ENCODE measurements at places on chromosomes 11 and 22.

DNA sequence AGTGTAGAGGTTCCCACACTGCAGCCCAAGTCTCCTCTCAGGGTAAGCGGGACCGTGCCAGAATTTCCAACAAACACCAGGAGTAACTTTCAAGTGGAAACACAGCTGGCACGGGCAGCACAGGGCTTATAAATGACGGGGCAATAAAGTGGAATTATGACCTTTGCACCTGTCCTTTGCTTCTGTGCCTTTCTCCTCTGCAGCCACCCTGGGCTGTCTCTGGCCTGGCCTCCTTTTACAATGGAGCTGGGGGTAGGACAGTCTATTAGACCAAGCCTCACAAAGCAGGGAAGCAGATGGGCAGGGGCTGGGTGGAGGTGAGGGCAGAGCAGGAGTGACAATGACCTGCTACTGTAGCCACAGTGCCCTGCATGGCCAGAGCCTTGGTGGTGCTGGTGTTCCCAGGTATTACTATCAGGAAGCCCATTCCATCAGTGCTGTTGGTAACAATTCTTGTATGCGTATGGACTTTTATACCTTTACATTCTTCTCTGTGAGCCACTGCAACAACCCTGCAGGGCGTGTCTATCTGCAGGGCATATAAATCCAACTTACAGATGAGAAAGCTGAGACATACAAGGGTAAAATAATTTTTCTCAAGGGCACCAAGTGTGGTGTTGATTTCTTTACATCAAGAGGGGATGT lies 387.8 kb downstream of the CTTN start:
- DNase-seq = no peak

GRCh38 chr11:44858796-44859527 lies 91.7 kb downstream of the TP53I11 start:
- DNase-seq = no peak

- DNase-seq = no peak
Measured at GRCh38 chr11:10876158-10876557, 18.3 kb upstream of the ZBED5 start.

- no peak for DNase-seq
Measured at GRCh38 chr22:43796567-43796966, 15.5 kb downstream of the EFCAB6 start.

GRCh38 chr11:18986744-18987143 lies 47.5 kb upstream of the MRGPRX1 start:
- no peak for DNase-seq

GRCh38 chr11:406796-407650 lies 7.8 kb downstream of the SIGIRR start:
- DNase-seq = peak; percentile 97

DNA sequence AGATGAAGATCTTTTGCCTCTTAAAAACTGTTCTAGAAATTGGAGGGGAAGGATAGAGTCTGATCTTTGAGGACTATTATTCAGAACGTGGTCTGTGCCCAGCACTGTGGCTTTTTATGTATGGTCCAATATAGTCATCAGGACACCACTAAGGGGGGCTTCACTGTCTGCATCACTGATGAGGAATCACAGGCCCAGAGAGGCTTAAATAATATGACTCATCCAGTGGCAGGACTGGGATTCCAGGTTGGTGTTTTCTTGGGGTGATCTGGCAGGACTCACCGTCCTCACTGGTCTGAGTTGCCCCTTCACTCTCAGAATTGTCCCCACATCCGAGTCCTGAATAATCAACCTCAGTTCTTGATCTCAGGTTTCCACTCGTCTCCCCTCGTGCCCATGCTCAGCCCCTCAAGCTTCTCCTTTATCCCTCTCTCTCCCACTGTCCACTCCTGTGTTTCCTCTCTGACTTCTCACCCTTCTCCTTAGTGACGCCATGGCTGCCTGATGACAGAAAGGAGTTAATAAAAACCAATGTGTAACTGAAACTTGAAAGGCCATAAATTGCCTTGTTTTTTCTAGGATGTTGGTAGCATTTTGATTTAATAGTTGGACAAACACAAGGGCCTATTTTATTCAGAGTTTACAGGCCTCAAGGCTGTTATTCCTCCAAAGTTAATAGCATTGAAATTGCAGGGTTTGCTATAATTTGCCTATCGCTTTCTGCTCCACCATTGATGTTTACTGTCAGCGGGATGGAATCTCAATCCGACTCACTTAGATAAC lies 95.7 kb upstream of the NNMT start:
- no peak for DNase-seq

GRCh38 chr22:27616033-27616432 lies 185.5 kb downstream of the MN1 start:
- no peak for DNase-seq

DNA sequence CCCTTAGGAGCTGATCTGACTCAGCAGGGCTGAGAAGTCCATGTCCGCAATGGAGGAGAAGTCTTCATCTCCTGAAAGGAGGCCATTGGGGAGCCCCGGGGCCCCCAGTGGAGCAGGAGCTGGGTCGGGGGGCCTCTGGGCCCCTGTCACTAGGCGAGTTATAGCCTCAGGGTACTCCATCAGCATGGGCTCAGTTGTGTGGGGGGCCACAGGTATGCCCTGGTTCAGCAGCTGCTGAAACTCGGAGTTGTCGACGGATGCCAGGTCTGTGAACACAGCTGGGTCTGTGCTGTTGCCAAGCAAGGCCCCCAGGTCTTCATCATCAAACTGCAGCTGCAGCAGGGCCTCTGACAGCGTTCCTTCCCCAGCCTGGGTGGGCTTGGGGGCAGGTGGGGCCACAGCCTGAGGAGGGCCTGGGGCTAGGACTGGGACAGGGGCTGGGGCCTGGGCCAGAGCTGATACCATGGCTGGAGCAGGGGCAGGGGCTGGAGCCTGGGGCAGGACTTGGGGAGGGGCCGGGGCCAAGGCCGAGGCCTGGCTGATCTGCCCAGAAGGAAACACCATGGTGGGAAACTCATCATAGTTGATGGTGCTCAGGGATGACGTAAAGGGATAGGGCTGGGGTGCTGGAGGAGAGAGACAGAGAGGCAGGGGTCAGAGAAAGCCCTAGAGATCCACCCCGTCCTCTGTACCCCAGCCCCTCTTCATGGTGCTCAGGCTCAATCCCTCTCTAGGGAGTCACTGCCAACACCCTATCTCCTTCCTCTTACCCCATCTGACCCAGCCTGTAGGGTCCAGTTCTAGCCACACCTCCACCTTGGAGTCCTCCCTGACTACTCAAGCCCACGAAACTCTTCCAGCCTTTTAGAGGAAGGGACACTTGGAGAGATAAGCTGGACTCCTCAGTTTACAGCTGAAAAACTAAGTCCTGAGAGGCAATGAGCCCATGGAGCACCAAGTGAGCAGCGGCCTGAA lies 8.1 kb downstream of the RELA start:
- no peak for DNase-seq

DNA sequence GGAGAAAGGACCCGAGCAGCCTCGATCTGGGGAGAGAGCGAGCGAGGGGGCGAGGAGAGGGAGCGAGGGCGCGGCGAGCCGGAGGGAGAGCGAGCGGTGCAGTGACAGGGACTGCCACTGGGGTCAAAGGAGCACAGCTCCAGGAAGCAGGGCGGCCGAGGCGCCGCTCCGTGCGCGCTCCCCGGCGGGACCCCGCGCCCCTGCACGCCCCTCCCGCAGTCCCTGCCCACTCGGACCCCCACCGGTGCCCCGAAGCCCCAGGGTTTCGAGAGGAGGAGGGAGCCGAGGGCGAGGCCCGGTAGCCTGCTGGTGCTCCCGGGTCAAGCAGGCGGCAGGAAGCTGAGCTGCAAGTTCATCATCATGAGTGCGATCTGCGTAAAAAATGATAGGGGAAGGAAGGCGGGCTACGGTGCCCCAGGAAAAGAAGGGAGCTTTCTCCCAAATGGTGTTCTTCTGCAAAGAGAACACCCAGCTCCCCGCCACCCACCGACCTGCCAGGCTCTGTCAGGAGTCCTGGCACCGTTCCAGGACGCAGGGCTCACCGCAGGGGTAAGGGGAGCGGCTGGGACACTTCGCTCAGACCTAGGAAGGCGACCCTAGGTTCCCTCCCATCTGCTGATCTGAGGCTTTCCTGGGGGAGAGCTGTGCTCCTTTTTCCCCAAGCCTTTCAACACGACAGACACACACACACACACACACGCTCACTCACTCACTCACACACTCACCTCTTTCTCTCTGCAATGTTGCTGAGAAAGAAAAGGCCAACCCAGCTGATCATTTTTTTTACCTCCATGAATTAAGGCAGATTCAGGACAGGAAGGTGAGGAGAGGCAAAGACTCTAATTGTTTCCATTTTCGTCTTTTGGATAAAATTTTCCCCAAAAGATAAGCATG lies at the start of gene MPPED2:
MPPED2 (minus strand) TSS at position 103 of the 894 bp plus-strand sequence. CDS start 5,980 bp downstream, outside the sequence.
- DNase-seq = peak; percentile 43

DNA sequence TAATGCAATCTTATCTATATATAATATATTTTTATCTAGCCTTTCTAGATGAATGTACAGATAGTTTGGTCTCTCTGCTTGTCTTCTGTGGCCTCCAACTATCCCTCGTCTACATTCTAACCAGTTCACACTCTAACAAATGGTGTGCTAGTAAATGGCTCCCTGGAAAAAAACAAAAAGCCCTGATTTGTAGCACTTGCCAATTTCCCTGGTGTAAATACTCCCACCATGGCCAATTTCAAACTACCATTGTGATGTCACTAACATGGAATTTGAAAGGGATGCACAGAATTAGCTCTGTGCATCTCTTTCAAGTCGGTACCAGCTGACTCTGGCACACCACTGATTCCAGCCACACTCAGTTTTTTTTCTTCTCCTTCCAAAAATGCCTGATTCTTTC lies 154.6 kb downstream of the MYO18B start:
- no peak for DNase-seq

DNA sequence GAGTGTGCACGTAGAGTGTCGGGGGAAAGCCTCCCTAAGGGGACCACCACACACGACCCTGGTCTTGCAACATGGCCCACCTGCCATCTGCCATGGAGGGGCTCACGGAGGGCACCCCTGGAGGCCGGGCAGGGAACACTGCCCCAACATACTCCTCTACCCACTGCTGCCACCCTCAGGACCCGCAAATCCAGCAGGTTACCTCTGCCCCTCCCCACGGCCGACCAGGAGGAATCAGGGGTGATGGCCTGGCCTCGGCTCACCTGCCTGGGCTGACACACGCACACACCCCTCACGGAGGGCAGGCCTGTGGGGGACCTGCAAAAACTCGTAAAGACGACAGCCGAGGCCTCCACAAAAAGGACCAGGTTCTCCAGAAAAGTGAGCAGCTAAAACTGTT lies 30.2 kb downstream of the CHID1 start:
- DNase-seq = no peak

DNA sequence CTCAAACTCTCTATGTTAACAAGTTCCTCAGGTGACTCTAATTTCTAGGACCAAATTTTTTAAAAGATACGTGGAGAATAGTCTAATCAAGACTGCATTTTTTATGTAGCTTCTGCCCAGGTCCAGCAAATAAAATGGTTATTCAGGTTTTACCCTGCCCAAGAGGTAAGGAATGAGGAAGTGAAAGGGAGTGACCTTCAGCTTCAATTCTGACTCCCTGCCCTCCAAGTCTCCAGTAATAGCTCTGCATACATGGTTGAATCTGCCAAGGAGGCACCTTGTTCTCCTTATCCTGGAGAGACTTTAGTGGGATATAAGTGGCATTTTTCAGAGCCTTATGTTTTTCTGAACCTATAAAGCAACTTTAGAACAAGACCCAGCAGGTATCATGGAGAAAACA lies 15.5 kb downstream of the MUC15 start:
- DNase-seq = no peak

Measured in GM12865 (cell line).